Mesenteric fat pad (tissue), 1 donor: ENCODE measurements at places on chromosomes 13 and 19. TPM values are rescaled to one million over a fixed set of nuclear protein-coding genes. Genes with fewer than 3 reads are reported as not detected.

The RPL28 gene
- 1,147 TPM for total RNA-seq

The DACH1 gene
- total RNA-seq = 2.3 TPM

DNA sequence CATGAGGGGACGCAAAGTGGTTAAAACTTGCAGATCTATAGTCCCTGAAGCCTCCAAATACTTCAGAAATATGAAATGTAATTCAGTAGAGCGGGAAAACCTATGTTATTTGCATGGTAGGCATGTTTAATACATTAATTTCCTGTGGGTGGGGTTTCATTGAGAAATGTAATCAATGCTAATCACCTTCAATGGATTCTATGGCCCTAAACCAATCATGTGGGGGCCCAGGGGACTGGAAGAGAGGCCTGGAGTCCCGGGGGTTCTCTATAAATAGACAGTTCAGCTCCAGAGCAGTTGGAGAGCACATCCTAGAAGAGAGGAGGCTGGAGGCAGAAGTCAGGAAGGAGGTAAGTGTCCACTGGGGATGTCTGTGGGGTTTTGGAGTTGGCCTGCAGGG lies at the start of gene ZSCAN5C:
TSS of gene ZSCAN5C (plus strand) at position 301 of the 400 bp plus-strand sequence. CDS start 3,641 bp downstream, outside the sequence.
- DNase-seq = no peak

- no peak for DNase-seq
Measured at GRCh38 chr13:97001636-97002035, 7.4 kb upstream of the OXGR1 start.

DNA sequence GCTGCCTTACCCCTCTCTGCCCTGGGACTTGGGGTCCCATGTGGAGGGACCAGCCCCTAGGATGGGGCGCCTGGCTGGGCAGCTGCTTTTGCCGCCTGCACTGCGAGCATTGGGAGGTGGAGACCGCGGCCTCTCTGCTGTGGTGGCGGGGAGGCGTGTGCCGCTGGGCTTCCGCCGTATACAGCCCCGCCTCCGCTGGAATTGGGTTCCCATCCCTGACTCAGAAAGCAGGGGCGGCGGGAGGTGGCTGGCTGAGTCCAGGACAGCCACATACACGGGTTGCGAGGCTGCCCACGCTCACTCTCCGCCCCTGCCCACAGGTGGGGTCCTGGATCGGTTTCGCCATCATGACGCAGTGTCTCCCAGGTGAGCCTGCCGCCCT lies 6.6 kb downstream of the NDUFB7 start:
- DNase-seq = no peak
